ENCODE measurements at places on chromosomes 7 and 10.

DNA sequence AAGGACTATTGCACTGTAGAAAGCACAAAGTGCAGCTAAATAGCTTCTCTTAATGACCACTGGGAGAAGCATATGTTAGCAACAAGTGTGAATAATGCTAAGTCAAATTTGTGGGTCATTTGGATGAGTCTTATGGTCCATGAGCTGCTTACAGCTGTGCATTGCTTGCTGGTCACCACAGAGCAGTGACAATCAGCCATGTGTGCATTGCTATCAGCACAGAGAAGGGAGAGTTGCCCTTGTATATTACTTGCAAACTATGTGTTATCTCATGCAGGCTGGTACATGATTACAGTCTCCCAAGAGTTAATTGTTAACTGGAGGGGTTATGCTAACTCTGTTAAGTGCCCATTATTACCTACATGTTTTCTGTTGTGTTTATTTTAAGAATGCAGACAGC lies 25.7 kb downstream of the MRPS33 start:
- no peak for DNase-seq

DNA sequence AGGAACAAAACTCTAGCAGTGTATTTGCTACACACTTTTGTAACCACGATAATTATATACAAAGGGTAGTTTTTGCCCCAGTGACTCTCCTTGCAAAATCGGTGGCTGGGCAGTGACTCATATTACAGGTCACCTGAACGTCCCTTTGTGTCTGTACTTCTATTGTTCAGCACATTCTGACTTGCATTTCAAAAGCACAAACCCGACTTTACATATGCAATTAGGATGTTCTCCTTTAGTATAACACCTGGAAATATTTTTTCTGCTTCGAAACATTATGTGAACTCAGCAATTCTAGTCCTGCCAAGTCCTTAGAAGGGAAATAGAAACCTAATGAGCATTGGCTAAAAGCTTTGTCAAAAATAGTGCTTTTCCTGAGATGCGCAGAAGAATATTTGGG lies 6.0 kb downstream of the PRR15 start:
- DNase-seq, result peak; percentile 32

DNA sequence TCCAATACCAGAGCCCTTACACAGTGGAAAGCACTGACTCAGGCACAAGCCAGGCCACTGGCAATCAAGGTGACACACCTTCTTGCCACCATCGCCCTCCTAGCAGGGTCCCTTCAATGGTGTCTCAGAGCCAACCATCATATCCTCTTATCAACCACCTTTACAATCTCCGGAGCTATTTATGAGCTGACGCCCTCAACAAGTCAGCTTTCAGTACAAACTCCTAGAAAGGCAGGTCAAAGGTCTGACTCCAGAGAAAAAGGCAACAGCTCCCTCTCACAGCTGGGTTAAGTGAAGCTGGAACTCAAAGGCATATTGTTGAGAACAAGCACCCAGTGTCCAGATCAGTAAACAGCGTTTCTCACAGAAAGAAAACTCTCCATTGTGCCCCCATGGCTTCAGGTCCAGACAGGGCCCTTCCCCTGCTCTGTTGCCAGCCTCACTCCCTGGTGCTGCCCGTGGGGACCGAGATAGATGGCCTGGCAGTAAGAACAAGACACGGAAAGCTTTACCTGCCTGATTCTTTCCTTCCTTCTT lies 2.4 kb downstream of the ZNF3 start:
- DNase-seq, result no peak

DNA sequence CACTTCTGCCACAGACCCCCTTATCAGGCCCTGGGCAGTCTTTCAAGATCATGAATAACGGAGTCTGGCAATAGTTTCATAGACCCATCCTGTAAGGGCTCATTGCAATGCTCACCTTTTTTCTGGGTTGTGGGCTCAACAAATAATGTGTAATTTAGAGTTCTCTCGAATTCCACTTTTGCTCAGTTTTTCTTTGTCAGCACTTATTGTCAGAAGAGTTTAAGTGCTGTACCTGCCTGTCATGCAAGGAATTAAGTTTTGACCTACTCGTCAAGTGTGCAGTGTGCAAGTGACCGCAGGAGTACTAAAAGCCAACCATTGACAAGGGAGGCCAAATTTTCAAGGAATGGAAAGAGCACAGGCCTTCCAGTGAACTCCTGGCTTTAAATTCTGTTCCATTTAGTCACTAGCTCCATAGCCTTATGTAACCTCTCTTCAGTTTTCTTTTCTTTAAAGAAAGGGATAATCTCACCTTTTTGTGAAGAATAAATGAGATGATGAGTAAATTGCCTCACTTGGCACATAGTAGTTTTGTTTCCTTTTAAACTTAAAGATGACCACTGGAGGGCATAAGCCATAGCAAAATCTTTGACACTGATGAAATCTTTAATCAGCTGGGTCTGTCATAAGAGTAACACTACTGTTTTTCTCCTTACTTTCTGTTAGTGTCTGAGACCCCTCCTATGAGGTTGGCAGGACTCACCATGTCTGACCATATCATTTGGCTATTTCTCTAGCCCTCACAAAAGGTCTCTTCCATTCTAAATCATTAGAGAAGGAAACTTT lies 313.3 kb downstream of the TYW1 start:
- DNase-seq, result no peak

DNA sequence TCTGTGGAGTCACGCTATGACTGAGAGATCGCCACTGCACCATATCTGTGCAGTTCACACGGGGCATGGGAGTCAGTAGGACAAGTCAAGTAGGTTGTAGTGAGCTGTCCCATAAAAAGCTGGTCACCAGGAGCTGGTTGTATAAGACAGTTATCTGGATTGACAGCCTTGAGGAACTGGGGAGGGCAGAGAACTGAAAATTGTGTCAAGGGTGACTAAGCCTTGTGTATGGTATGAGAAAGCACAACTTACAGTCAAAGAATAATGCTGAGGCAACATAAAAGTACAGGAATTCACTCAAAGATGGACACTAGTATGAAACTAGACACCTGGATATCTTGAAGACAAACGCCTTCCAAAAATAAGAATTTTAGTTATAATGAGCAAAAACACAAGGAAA lies 564.9 kb downstream of the POM121L12 start:
- no peak for DNase-seq

GRCh38 chr7:153524070-153524601 lies 528.1 kb upstream of the DPP6 start:
- no peak for DNase-seq

DNA sequence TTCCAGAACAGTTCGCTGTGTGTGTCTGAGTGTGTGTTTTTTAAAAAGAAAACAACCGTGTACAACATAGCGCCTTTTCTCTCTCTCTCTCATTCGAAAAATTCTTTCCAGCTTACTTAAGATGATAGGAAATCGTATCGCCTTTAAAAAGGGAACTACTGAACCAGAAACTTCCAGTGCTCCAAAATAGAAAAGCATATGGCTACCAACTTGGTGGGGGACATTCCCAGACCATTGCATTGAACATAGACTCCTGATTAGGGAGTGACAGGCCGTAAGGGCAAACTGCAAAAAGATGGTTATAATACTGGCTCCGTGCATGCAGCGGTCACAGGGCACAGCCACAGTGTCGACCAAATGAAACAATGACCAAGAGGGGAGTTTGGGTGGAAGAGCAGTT lies 94.4 kb upstream of the FGFR2 start:
- DNase-seq, result no peak

DNA sequence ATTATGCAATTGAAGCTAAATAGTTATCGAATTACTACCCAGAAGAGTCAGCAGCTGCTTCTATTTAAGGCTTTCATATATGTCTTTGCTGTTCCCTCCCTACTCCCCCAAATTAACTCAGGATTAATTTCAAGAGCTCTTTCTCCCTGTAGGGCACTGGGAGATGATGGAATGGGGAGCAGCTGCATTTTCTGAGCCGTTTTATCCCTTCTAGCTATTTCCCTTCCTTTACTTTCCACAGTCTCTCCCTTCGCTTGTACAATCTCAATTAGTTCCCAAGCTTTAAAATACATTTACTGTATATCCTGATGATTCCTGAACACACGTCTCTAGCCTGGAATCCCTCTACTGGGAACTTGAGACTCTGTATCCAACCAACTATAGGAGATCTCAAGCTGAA lies 19.8 kb upstream of the TSPAN12 start:
- DNase-seq, result no peak

DNA sequence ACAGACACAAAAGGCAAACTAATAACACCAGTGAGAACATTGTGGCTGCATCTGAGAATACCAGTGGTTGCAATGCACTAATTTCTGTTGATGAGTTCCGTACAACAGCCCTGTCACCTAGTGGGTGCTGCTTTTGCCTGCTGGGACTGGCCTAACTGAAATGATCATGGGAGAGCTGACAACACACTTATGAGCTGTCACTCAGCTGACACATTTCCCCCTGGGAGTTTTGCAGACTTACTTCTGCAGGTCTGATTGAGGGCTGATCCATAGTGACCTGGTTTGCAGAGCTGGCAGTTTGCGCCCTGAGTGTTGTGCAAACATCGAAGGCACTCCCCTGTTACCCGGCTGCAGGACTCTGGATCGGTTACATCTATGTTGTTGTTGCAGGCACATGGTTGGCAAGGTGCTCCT lies 60.6 kb upstream of the LAMB1 start:
- DNase-seq, result no peak

DNA sequence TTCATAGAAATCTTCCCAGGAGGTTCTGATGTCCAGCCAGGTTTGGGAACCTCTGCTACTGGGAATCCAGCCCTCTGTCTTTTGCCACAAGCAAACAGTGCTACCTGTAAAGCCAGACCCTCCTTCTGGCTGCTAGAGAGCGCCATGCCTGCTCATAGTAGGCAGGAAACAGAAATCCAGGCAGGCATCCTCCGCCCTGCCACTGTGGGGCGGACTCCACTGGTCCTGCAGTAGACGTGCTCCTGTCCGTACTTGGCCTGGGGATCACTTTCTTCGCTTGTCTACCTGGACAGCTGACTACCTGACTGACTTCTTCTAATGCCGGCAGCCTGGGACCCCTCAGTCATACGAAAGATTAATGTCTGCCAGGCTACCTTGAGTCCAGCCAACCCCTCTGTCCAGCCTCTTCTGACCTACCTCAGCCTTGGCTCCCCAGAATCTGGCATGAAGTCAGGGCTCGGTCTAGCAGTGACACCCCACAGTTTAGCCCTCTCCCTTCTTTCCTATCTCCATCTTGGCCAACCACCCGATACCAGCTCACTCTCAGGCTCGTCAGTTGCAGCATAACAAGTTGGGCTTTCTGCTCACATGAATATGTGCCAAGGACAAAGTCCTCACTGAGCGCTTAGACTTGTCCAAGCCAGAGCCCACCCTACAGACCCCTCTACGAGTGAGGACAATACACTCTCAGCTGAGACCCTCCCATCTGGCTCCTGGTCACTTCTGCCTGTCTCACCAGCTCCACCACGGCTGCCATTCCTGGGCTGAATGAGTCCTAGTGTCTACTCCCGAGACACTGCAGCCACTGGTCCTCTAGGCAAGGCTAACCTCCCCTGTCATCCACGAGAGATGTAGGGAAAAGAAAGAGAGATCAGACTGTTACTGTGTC lies 43.9 kb upstream of the OPALIN start:
- DNase-seq, result no peak

All from A172 (cell line).